AG09309 (cell line): ENCODE measurements at places on chromosomes 7 and 10.

DNA sequence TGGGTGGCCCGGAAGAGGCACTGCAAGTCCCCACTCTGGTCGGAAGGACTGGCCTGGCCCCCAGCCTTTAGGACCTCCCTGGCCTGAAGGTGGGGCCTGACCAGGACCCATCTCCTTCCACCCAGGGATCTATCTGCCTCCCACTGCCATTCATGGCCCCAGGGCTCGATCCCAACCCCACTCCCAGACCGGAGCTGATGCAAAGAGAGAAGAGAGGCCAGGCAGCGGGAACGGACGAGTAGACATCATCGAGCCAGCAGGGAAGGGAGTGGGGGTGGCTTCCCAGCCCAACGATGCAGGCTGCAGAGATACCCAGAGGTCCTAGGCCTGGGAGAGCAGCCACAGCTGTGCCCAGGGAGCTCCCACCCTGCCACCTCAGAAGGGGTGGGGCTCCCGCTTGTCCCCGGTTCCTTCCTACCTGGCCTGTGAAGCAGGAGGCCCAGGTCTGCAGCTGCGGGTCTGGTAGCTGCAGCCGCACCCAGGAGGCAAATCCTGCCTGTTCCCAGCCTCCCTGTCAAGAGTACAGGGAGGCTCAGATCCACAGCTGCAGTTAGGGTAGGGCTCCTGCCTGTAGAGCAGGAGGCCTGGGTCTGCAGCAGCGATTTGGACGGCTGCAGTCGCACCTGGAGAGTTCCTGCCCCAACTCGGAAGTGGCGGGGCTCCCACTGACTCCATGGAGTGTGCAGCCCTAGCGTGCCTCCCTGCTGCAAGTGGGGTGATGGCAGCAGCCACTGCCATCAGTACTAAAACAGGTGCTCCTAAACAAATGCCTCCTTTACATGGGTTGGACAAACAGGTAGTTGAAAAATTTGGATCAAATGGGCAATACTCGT lies 1151.0 kb upstream of the PHF14 start:
- no peak for DNase-seq

DNA sequence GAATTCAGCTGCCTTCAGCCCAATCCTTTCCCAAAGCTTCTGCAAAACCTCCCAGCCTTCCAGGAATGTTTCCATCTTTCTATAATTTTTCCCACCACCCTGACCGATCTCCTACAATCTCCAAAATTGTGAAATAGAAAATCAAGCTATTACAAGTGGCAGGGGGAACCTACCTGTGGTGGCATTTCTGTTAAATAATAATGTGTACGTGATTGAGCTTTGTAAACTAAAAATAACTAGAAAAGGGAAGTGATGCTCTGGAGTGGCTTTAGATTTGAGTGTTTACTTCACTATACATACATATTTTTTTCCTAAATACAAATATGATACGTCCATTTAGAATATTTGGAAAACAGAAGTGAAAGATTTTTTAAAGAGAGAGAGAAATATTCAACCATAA lies 593.6 kb downstream of the GRM8 start:
- no peak for DNase-seq

DNA sequence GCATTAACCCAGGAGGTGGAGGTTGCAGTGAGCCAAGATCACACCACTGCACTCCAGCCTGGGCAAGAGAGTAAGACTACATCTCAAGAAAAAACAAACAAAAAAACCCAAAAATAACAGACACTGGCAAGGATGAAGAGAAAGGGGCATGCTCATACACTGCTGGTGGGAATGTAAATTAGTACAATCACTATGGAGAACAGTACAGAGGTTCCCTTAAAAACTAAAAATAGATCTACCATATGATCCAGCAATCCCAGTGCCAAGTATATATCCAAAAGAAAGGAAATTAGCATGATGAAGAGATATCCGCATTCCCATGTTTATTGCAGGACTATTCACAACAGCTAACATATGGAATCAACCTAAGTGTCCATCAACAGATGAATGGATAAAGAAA lies 66.4 kb upstream of the PLA2G12B start:
- no peak for DNase-seq

DNA sequence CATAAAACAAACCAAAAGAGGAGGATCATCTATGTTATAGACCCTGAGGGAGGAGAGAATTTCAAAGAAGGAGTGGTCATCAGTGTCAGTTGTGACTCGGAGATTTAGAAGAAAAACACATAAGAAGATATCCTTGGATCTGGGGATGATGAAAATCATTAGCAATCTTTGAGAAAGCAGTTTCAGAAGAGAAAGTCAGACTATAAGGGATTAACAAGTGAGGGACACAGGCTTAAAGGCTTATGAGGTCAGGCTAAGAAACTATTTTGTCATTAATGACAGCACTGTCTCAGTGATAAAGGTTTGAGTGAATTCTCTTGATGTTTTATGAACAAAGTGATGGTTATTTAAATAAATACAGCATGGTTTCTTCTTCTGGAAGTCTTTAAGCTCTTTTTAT lies 6.1 kb upstream of the GPR85 start:
- no peak for DNase-seq

DNA sequence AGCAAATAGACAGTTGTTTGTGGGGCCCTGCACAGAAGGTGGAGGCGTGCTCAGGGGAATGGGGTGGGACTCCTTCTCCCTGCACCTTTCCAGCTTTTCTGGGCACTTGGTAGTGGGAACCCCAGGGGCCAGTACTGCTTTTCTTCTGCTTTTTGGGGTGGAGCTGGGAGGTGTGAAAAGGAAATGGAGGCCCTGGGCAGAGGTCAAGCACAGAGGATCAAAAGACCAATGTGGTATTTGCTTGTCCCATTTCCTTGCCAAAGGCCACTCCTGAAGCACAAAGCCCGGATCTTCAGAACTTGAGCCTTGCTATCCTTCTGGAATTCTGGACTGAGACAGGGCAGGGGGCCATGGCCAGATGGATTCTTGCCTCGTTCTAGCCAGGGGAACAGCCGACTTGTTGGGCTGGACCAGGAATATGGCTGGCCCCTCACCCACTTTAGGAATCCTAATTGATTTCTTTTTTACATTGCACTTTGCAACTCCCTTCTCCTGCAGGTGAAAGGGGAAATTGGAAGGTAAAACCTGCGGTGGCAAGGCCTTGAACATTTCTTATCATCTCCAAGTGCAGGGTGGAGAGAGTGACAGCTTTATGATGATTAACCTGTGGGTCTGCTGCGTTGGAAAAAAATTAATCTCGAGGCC lies 26.5 kb downstream of the ADRA2A start:
- DNase-seq, result no peak

GRCh38 chr7:91239171-91239604 lies 25.0 kb upstream of the FZD1 start:
- DNase-seq, result no peak

DNA sequence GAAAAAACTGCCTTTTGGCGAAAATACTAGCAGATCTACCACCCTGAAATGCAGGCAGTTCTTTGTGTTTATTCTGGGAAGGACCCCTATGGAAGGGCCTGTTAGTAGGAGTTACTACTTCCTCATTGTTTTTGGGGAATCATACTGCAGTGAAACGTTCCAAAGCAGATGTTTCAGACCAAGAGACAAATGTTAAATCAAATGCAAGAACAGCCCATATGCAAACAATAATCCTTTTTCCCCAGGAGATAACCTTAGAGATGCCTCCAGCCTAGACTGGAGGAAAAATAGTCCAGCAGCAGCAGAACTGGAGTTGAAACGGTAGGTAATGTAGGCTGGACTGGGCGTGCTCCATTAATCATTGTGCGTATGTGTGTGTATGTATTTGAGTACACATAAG lies 65.9 kb upstream of the VWDE start:
- no peak for DNase-seq
